ENCODE measurements at places on chromosomes 1 and 21.

DNA sequence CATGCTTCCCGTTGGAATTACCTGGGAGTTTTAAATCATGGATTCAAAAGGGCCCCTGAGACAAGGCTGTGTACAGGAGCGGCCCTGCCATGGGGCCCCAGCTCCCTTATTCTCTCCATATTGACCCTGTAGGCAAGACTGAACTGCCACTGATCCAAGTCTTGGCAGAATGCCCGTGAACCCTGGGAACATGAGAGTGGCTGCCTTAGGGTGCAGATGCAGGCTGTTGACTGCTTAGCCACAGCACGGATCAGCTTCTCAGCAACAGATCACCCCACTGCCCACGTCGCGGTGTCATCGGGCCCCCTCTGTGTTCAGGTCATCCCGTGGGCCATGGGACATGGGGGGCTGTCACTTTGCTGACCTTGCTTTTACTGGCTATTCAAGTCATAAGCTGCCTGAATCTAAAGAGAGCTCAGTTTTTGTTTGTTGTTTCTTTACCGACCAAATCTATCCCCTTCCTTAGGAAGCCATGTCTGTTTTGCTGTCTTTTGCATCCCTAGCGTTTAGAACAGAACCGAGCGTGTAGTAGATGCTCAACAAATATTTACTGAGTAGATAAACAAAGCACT, 83.4 kb downstream of the MATN1 start:
- no peak for DNase-seq

DNA sequence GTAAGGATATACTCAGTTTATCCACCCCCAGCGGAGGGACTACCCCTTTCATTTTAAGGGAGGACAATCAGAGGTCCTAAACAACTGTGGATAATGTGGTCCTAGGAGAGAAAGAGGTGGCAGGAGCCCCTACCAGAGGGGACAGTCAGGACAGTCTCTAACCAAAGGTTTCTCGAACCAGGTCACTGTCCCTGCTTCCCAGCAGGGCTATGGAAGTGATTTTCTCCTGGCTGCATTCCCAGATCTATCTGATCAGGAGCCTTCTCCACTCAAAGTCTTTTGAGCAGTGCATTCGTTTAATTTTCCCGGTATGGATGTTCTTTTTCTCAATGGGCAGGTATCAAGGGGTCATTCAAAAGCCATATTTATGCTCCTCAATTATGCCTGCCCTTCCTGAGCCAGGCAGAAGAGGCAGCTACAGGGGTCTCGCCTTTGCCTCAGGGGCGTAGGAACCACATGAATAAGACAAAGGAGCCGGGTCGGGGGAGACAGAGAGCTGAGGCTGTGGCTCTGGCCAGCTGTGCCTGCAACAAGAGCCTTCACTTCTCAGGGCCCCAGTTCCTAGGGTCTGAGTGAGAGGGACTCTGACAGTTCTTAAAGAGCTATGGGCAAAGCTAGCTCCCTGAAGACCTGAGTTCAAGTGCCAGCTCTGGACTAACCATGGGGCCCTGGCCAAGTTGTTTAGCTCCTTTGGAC, 62.5 kb upstream of the DMRTB1 start:
- no peak for DNase-seq

DNA sequence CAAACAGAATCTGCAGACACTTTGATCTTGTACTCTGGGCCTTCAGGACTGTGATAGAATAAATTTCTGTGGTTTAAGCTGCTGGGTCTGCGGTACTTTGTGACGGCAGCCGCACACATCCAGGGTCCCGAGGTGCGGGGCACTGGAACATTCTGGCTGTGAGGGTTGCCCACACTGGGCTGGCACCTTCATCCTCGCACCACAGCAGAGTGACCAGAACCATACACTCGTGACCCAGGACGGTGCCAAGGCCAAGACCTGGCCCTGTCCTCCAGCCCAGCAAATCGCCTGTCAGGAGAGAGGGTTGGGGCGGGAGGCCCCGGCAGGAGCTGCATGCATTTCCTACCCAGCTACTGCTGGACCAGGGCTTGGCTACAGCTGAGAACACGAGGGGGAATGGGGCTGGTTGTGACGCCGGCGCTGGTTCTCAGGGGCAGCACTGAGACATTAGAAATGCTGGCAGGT, 2.6 kb upstream of the FTCD start:
- DNase-seq = no peak

GRCh38 chr1:231508497-231508896, 20.0 kb upstream of the TSNAX start:
- no peak for DNase-seq

DNA sequence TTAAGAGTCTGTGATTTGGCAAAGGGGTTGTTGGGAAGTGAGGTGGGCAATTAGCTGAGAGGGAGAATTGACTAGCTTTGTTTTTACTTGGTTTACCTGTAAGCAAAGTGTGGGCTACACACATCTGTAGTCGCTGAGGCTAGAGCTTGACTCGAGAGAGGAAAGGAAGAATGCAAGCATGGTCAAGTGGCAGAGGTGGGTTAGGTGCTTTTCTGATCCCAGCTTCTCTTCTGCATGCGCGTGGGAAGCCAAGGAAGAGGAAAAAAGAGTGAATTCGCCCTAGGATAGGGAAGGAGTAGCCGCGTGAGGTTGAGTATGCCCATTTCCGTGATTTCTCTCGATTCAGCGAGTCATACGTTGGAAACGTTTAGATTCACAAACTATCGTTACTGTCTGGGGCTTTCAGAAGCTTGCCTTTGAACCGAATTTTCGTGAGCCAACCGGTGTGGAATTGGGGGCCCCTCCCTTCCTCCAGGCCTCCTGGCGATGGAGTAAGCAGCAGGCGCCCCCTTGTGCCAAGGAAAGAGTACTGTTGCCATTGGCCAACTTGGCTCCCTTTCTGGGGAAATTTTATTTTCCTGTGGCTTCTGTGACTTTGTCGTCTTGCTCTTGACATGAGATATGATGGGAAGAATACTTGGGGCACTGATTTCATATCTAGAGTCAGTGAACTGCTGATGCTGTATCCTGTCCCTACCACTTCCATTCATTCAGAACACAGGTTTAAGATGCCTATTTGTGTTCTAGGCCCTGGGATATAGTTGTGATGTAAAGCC, 1.3 kb downstream of the PIGV start:
- peak; percentile 83 for DNase-seq

DNA sequence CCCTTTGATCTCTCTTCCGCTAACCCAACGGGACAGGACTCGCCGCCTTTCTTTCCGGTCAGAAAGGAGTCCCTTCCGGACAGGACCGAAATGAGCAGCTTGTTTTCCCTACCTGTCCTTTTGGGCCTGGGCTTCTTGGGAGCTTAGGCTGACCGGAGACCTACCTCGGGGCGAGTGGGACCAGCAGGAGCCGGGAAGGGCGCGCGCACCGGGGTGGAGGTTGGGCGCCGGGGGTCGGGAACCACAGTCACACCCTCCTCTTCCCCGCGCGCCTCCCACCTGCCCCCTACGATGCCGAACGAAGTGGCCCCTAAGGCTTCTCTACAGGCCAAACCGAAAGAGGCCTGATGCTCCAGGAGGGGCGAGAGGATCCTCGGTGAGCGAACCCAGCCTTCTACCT, 95.2 kb downstream of the PRKAB2 start:
- DNase-seq = no peak

DNA sequence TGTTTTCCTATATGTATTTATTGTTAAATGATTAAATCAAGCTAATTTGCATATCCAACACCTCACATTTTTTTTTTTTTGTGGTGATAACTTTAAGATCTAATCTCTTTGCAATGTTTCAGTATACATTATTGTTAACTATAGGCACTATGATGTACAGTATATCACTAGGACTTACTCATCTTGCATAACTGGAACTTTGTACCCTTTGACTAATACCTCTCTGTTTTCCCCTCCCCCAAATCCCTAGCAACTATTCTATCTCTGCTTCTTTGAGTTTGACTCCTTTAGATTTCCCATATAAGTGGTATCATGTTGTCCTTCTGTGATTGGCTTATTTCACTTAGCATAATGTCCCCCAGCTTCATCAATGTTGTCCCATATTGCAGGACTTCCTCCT, 9.7 kb upstream of the C1orf53 start:
- DNase-seq = no peak

DNA sequence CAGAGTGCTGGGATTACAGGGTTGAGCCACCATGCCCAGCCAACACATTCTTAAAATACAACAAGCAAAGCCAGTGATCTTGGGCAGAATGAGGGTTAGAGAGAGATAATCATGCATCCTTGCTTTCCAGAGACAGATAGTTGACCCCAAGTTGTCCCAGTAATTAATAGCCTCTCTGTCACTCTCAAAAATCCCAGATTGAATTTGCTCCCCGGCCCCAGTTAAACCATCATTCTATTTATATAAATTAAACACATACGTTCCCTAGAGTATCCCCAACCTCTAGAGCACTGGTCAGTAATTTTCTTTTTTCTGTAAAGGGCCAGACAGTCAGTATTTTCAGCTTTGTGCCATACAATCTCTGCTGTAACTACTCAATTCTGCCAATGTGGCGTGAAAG, 16.4 kb upstream of the TARDBP start:
- no peak for DNase-seq

DNA sequence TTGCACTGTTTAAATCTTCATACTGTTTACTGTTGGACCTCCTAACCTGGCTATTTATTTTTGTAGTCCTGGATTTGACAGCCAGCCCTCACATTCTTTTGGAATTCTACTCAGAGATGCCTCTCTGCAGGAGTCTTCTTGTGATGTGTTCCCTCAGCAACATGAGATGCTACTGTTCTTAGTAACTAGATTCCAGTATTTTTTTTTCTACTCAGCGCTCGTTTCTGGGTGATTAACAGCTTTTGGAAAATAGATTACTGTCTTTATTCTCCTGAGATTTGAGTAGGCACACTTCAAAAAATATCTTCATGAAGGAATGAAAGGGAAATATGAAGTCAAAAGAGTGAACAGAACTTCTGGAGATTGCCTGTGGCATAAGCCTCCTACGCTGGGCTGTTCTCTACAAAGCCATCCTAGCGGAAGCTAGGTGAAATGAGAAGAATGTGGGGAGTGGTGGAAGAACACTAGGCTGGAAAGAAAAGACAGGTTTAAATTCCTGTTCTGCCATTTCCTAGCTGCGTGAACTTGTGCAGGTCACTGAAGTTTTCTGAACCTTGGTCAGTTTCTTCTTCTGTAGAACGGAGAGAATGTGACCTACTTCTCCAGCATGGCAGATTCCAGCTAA, 75.9 kb downstream of the LRRC8C start:
- DNase-seq = no peak
